CD4-positive, alpha-beta T cell treated with Interleukin-17A for 1 hour (primary cell): ENCODE measurements at places on chromosomes 11 and 22.

DNA sequence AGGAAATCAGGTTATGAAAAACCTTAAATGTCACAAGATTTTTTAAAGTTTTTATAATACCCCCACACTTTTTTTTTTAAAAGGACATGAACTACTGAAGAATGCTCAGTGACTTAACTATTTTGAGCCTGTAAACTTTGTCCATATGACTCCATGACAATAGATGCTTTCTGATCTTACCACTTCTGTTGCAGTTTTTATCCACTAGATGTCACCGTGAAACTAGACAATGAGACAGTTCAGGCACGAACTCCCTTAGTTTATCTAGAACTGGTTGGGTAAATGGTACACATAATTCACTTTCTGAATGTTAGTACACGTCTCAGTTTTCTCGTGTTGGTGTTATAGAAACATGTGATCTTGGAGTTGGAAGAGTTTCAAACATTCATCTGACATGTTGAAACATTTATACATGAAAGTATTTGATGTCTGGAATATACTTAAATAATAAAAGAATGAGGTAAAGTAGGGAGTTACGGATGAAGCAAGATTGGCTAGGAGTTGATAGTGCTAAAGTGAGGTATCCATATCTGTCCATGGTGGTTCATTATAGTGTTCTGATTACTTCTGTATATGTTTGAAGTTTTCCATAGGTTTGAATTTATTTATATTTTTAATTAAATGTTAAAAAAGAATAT is 8.1 kb downstream of the CCDC15 start:
- peak; percentile 81 for DNase-seq

DNA sequence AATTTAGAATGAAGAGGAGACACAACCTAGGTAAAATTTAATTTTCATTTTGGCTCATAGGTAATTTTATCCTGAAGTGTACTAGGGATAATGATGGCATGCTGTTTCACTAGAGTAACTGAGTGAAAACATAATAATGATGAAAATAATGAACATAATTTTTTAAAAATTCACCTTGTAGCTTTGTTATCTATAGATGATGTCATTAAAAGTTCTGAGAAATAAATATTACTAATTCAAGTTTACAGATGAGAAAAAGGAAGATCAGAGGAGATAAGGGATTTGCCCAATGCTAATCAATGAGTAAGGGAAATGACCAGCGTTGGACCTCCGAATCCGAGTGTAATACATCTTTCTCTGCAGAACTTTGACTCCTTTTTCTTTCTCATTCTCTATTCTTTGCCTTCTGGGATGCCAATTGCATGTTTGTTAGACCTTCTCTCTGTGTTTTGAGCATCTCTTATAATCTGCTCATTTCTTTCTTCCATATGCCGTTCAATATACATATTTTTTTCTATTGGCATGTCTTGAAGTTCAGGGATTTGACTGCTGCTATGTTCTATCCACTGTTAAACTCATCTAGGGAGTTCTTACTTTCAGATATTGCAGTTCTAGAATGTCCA is 186.5 kb downstream of the SNX19 start:
- no peak for DNase-seq

- DNase-seq = no peak
Observed at GRCh38 chr11:58658623-58659022, 36.2 kb downstream of the CNTF start.

DNA sequence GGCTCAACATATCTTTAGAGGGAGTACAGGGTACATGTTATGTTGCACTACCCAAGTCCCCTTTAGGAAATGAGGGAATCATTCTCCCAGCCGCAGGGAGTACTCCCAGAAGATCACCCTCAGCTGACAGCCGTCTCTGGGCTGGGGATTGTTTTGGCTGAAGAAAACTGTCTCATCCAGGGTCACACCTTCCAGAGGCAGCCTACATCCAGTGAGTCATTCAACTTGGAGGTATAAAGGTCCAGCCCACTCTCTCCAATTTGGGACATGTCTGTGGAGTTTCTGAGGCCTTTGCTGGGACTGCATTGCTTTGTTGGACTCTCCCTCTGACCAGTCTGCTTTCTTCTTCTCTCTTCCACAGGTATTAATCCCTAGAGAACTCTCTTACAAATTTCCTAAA is 42.1 kb downstream of the RASSF10 start:
- no peak for DNase-seq

- DNase-seq = no peak
Observed at GRCh38 chr22:44898236-44898635, 111.6 kb downstream of the PHF21B start.

GRCh38 chr22:37544955-37545702 is 15.2 kb upstream of the CDC42EP1 start:
- DNase-seq = peak; percentile 54

- no peak for DNase-seq
Observed at GRCh38 chr22:28034145-28034759, 115.2 kb upstream of the PITPNB start.

DNA sequence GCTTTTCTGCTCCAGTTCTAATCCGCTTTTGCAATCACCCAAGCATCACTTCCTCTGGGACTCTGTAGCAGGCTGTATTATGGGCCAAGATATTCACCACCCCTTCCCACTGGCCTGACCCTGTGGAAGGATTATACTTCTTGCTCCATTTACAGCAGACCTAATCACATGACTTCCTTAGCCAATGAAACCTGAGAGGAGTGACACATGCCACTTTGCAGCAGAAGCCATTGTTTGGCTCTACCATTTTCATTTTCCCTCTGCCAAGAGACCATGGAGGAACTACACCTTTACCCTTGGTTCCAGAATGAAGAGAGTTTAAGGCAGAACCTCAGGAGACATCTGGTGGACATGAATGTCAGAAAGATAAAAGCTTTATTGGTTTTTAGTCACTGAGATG is 134.9 kb upstream of the HSD17B12 start:
- DNase-seq = no peak

DNA sequence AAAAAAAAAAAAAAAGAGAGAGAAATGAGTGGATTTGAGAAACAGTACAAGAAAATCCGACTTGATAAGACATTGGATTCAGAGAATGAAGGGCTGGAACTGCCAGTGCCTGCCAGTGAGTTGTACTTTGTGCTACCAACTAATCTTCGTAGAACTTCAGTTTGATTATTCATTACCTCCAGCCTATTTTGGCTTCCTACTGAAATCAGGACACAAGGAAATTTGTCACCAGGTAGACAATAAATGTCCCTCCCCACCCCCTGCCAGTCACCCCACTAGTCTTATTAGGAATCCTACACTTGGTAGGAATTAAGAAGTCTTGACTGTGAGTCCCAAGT is 21.4 kb upstream of the POLD3 start:
- DNase-seq = no peak

DNA sequence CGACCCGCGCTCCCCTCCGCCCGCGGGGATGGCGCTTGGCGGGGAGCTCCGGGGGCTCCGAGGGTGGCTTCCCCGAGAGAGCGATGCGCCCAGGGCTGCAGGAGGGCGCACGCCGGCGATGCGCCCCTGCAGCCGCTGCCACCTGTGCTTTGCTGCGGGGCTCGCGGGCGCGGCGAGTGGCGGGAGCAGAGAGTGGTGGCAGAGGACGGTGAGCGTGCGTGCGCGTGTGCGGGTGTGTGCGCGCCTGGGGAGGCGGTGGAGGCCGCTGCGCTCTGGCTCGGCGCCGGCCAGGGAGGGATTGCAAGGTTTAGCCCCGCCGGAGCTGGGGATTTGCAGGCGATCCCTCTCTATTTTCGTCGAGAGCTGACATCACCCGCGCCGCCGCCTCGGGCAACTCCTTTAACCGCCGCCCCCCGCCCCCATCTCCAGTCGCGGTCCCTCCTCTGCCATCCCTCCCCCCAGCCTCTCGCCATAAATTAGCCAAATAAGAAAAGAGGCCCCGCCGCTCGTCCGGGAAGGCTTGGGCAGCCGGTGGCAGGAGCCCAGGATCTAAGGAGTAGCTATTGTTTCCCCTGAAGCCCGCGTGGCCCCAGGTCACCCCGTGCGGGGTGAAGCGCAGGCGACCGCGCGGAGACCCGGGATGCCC is at the start of gene SLC1A2:
TSS of gene SLC1A2 (minus strand) at position 375 of the 646 bp plus-strand sequence. CDS start 592 bp downstream, outside the sequence.
- DNase-seq = no peak
